ENCODE measurements at places on chromosomes 7 and 10.

GRCh38 chr10:51510231-51510630 lies 189.2 kb downstream of the CSTF2T start:
- DNase-seq, result no peak

- no peak for DNase-seq
These were observed 36.9 kb downstream of the C1GALT1 start for GRCh38 chr7:7219216-7219615.

GRCh38 chr7:149864023-149864422 lies 9.7 kb upstream of the ATP6V0E2 start:
- no peak for DNase-seq

DNA sequence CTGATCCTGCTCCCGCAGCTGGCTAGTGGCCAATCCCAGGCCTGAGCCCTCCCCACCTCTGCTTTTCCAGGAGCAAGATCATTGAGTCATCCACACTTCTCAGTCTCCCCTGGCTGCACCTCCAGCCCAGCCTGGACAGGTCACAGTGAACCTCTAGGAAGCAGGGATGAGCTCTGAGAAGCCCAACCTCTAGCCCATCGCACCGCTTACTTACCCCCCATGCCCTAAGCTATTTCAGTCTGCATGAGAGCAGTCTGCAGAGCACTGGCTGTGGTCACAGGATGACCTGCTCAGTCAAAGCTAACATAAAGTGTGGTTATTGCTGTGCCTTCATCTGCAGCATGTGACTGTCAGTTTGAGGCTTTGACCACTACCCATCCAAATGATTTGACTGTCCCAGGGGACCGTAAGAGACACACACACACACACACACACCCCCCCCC lies 129.2 kb downstream of the SORBS1 start:
- no peak for DNase-seq

DNA sequence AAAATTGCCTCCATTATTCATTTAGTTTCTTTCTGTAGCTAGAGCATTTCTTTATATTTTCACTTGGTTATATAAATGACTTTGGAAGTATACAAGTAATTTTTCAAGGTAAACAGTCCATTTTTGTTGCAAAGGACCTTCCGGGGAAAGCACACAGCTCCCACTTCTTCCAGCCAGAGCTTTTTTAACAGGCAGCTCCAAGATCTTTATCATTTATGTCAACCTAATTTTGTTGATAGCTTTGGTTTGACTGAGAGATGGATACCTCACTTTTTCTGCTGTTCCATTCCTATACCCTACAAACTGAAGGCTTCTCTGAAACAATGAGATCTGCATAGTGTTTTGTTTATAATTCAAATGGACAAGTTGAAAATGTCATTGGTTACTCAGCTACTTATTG lies 49.3 kb upstream of the RAB11FIP2 start:
- no peak for DNase-seq

- DNase-seq, result no peak
These were observed 47.2 kb downstream of the APBB1IP start for GRCh38 chr10:26485150-26485941.

- no peak for DNase-seq
These were observed 91.9 kb downstream of the LRRC18 start for GRCh38 chr10:48847691-48848090.

DNA sequence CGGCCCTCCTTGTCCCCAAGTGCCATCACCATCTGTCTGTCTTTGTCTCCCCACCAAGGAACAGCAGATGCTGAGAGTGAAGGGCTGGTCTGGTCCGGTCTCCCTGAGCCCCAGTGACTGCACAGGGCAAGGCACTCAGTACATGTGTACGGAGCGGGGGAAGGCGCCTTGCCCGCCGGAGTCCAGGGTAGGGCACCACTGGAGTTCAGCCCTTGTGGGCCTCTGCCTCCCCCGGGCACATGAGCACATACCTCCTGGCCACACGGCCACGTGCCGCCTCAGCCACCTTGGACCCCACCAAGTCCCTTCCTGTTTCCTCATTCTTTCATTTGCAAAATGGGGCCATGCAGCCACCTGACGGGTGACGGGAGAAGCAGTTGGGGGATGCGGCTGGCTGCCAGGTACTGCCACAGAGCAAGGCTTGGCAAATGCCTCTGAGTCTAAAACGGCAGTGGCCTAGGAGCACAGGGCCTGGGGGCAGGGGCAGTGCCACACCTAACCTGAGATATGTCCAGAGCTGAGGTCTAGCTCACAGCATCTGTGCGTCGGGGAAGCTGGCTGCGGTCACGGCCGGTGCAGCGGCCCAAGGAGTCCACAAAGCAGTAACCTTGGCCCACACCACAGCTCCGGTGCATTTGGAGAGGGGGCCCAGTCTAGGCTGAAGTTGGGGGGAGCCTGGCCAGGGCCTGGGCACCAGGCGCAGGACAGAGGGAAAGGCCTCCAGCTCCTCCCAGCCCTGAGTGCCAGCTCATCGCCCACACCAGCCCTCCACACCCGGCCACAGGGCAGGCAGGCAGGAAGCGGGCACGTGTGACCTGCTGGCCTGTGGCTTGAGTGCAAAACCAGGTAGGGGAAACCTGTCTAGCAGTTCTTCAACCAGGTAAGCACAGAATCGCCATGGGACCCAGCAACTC lies 5.2 kb downstream of the ADAP1 start:
- DNase-seq, result no peak

DNA sequence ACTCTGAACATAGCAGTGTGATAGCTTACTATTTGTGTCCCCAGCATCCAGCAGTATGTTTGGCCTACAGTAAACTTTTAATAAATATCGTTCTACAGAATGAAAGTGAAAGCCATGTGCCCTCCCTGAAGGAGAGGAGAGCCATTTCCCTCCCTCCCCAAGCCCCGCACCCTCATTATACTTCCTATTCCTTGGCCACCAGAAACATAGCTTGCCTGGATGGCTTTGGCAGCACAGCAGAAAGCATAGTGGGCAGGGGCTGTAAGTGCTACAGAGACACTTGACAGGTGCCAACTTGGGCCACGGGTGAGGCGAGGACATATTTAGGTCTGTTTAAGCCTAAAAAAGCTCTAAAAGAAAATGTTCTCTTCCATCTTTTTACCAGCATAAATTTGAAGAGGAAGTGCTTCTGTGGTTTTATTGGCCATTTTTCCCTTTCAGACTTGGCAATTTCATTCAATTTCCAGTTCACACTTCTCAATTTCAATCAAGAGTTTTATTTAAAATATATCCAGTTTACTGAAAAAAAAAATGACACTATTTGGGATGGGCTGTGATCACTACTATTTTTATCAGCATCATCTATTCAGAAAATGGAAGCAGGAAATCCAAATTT lies 12.7 kb downstream of the HHEX start:
- no peak for DNase-seq

- no peak for DNase-seq
These were observed 52.8 kb downstream of the NRF1 start for GRCh38 chr7:129664029-129665012.

DNA sequence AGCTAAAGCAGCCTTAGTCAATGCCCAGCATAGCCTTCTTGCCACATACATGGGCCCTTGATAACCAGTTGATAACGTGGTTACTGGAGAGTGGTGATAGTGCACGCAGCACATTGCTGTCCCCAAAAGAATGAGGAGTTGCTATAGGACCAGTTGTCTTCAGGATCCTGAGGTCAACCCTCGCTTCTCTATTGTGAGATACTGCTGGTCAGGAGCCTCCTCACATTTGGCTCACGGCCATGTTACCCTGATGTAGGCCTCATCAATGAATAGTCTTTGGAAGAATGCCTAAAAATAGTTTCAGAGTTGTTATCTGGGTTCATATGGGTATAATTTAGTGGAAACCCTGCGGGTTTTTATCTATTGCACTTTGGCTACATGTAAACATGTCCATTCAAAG lies 230.7 kb downstream of the VTI1A start:
- DNase-seq, result no peak

GRCh38 chr10:67607472-67607871 lies 88.5 kb downstream of the CTNNA3 start:
- no peak for DNase-seq

- no peak for DNase-seq
These were observed 615.1 kb downstream of the SUGCT start for GRCh38 chr7:40749877-40750276.

DNA sequence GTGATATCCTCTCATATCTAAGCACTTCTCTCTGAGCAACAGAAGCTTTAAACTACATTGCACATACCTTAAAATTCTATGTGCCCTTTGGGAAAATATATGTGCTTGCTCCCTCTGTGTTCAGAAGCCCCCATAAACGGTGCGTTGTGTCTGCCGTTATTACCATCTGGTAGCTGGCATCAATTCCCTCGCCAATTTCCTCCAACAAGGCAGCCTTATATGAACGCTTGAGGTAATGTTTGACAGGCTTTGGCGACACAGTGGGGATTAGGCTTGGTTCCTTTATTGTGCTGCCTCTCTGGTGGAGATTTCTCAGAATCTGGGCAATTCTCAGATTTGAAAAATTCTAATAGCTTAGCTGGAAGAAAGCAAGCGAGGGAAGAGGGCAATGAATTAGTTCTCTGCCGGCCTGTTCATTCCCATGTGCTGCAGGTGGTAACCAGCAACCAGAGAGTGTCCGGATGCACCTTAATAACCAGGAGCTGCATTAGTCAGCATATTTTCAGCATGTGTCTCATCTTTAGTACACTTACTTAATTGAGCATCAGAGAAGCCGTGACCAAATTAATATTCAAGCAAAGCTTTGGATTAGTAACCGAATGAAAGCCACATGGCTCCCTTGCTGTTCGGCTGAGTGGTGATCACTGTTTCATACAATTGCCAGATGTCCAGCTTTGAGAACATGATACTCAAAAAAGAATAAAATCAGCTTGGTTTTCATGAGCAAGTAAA lies 7.3 kb upstream of the PPP1R17 start:
- no peak for DNase-seq

GRCh38 chr10:3330663-3331062 lies 158.1 kb upstream of the PITRM1 start:
- no peak for DNase-seq

DNA sequence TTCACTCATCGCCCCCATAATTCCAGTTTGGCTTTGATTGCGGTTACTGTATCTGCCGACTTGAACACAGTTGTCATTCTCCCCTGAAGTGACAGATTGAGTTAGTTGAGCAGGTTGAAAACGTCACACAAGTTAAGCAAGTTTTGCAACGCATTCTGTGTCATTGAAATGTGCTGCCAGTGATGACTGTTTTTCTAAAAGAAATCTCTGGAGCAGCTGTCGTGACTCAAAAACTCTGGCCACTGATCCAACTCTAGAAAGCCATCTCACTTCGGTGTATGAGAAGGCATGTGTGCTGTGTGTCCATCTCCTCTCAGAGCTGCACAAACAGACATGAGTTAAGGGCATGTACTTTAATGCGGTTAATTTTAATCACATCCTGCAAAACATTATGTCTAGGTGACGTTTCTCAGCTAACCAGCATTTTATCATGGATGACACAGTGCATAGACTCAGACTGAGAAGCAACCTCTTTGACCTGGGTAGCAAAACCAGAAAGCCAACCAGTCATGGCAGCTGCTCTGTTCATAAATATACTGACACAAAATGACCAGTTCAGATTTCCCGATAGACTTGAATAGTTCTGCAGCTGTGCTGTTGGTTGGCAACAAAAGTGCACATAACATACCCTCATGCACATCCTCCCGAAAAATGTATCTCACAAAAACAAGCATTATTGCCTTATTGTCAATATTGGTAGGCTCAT lies 69.3 kb downstream of the CSTF2T start:
- no peak for DNase-seq

GRCh38 chr7:45104844-45105587 lies 6.5 kb downstream of the TBRG4 start:
- DNase-seq, result no peak

GRCh38 chr7:71842381-71842780 lies 569.8 kb downstream of the CALN1 start:
- DNase-seq, result no peak

DNA sequence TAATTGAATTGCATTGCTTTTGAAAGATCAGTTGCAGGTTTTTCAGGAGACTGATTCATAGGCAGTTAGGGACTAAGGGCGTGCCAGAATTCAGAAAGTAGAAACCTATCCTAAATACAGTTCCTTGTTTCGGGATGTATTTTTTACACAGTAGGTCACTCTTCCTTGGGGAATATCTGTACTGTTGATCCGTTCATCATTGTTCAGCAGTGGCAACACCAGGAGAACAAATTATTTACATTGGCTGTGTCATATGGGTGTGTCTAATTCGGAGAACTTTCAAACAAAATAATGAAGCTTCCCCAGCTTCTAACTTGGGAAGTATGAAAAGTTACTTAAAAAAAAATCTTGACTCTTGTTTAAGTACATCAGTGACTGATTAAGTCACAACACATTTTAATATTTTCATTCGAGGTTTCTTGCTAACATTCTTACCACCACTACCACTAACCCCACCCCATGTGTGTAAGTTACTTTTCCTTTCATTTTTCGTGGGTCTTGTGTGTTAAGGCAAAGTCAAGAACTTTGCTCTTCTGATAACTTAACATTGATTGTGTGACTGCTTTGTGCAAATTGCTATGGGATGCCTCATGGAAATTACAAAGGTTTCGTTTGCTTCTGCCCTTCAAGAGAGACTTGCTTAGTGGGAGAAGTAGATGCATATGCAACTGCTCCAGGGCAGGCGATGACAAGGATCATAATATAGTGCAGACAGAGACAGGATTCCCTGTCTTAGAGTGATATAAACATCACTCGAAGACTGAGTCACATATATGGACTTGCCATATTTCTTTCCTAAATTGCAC lies 43.8 kb upstream of the RPA3 start:
- DNase-seq, result no peak

DNA sequence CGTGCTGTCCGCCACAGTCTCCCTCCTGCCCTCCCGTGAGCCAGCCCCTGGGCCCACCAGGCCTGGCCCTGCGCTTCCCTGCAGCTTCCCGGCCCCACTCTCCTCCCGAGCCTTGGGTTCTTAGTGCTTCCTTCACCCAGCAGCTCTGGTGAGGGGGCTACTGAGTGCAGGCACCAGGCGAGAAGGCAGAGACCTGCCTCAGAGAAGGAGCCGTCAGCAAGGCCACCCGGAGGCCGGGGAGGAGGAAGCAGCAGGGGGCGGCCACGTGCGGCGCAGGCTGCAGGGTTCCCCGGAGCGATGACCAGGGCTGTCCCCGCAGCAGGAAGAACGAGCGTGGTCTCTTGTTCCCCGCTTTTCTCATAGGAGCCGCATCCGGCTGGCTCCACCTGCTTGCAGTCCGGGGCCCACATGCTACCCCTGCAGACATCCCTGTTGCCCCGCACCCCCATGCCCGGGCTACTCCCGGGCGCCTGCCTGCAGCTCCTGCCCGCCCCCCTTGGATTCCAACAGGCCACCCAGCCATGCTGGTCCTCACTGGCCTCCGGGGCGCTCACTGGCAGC lies 20.5 kb downstream of the YKT6 start:
- DNase-seq, result no peak

- DNase-seq, result no peak
These were observed 242.5 kb downstream of the VTI1A start for GRCh38 chr10:112689327-112690072.

- DNase-seq, result no peak
These were observed 210.9 kb downstream of the ACTR3B start for GRCh38 chr7:152970481-152970880.

GRCh38 chr7:105643384-105643783 lies 62.1 kb upstream of the EFCAB10 start:
- no peak for DNase-seq

Data from stimulated activated CD4-positive, alpha-beta T cell treated with anti-CD3 and anti-CD28 coated beads, Interleukin-1b, Interleukin-23, amount 100 ng/mL, for 1 hour (primary cell).